Upper lobe of left lung (tissue), 6 donors: ENCODE measurements at places on chromosomes 4 and X.

DNA sequence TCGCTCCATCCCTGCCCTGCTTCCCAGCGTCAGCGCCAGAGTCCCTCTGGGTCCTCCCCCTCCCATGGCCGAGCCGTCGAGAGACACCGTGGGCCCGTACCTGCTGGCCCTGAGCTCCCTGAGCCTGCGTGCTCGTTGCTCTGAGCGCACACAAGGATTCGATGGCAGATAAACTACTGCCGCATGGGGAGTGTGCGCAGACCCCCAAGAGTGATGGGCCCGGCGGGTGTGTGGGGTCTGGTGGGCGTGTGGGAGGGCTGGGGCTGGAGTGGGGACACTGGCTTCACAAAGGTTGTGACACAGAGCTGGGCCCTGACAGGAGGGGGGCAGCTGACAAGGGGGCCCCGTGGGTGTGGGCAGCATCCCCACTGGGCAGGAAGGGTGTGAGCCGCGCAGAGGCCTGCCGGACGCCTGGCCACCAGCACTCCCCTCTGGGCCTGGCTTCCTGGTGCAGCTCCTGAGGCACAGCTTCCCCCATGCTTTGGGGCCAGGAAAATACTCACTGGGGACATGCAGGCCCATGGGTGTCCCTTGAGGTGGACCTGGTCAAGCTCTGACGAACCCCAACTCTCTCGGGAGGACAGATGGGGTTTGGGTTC, 4.8 kb upstream of the RGS12 start:
- H3K4me3 ChIP-seq = no peak overlapping the region
- H3K36me3 ChIP-seq = no peaks in the 10 kb centered on the region
- no peak overlapping the region for H3K27ac ChIP-seq
- peaks cover 17% of the 10 kb centered on the region for H3K4me1 ChIP-seq

GRCh38 chr4:49044270-49044669, 58.2 kb downstream of the CWH43 start:
- H3K4me3 ChIP-seq = no peak overlapping the region
- H3K27me3 ChIP-seq = no peaks in the 10 kb centered on the region
- no peak overlapping the region for H3K27ac ChIP-seq
- no peaks in the 10 kb centered on the region for H3K36me3 ChIP-seq
- DNase-seq = no peak

GRCh38 chrX:79592259-79592658, 225.1 kb upstream of the ITM2A start:
- H3K27ac ChIP-seq = no peak overlapping the region
- H3K36me3 ChIP-seq = no peaks in the 10 kb centered on the region
- H3K27me3 ChIP-seq = no peaks in the 10 kb centered on the region

DNA sequence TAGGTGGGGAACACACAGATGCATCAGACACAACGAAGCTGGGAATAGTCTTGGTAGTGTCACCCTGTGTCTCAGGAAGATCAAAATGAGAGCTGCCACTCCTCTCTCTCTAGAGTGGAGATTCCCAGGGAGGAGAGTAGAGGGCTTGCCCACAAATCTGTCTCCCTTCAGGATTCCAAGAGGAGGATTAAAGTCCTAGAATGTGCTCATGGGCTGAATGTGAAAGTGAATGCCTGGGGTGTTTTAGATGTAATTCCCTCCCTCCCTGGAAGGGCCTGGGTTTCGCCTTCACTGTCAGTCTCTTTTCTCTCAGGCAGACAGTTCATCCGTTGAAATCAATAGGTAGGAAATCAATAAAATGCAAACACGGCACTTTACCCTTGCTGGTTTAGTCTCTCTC, 282.6 kb upstream of the PPARGC1A start:
- H3K27ac ChIP-seq = no peak overlapping the region
- no peak for DNase-seq
- H3K27me3 ChIP-seq = no peaks in the 10 kb centered on the region

GRCh38 chr4:119210775-119211174, 1.7 kb upstream of the USP53 start:
- H3K4me3 ChIP-seq = no peak overlapping the region
- DNase-seq = no peak
- no peaks in the 10 kb centered on the region for H3K27me3 ChIP-seq
- H3K36me3 ChIP-seq = no peaks in the 10 kb centered on the region
- no peak overlapping the region for H3K27ac ChIP-seq

DNA sequence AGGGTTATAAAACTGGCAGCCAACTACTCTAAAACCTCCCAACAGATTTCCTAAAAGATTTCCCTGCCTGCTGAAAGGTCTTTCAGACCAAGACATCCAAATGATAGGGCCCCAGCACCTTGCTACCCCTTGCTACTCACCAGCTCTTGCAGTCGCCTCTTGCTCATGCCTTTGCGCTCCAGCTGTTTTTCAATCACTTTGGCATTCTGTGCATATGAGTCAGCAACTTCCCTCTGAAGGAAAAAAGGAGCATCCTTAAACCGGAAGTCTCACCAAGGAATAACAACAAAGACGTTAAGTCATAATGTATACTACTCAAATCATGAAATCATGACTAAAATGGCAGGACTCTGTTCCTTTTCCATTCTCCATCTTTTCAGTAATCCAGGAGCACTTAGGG, 24.0 kb downstream of the STEEP1 start:
- H3K4me3 ChIP-seq = no peak overlapping the region
- no peak overlapping the region for H3K27ac ChIP-seq
- H3K36me3 ChIP-seq = no peaks in the 10 kb centered on the region
- no peak for DNase-seq
